NCI-H774 (cell line): ENCODE measurements at places on chromosomes 1 and 21.

DNA sequence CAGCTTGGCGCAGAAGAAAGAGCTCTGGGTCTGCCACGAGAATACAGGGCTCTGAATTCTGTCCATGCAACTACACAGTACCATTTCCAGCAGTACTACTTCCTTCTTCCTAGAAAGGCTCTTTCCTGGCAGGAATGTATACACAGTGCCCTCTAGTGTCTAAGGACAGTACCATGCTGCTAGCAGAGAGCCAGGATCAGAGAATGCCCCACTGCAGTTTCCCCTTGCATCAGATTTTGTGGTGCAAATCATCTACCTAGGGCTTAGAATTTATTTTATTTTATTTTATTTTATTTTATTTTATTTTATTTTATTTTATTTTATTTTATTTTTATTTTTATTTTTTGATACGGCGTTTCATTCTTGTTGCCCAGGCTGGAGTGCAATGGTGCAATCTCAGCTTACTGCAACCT is 50.8 kb downstream of the PAX7 start:
- no peak for DNase-seq

DNA sequence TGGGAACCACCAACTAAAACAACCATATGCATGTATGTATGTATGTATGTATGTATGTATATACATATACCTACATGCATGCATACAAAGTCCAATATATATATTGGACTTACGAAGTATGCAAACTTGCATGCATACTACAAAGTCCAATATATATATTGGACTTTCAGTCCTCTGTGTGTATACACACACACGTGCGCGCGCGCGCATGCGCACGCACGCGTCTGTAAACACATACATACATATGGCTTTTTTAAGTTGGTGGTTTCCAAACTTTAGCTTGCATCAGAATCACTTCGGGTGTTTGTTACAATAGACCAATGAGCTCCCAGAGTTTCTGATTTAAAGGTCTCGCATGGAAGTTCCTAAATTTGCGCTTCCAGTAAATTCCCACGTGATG is 197.5 kb upstream of the C1orf87 start:
- no peak for DNase-seq

- DNase-seq, result no peak
Observed at GRCh38 chr1:241479294-241479693, 40.3 kb downstream of the FH start.

- no peak for DNase-seq
Observed at GRCh38 chr1:242402956-242403355, 121.5 kb downstream of the PLD5 start.

- no peak for DNase-seq
Observed at GRCh38 chr21:16426936-16427335, 697.2 kb downstream of the USP25 start.

- DNase-seq, result no peak
Observed at GRCh38 chr1:19274636-19275035, 13.9 kb downstream of the AKR7A3 start.

GRCh38 chr1:84877592-84877991 is 15.4 kb downstream of the LPAR3 start:
- DNase-seq, result no peak

- no peak for DNase-seq
Observed at GRCh38 chr1:192407206-192407605, 90.4 kb downstream of the RGS21 start.

GRCh38 chr1:110361856-110362255 is 22.7 kb downstream of the RBM15 start:
- no peak for DNase-seq
